ENCODE measurements at places on chromosomes 16 and 17.

- DNase-seq, result no peak
Measured at GRCh38 chr16:87536795-87537142, 43.9 kb upstream of the ZCCHC14 start.

DNA sequence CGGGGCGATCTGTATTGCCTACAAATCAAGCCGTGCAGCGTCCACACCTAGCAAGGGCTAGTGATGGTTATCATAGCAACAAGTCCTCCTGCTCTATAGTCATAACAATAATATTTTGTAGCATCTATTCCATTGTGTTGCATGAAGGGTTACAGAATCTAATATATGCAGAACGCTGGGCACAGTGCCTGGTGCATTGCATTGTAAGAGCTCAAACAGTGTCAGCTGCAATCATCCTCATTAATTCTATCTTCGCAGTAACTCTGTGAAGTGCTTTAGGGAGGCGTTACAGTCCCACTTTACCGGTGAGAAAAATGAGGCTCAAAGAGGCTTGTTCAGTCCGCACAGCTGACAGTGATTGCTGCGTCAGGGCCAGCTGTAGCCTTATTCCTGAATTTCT, 149.4 kb downstream of the RBFOX1 start:
- no peak for DNase-seq

DNA sequence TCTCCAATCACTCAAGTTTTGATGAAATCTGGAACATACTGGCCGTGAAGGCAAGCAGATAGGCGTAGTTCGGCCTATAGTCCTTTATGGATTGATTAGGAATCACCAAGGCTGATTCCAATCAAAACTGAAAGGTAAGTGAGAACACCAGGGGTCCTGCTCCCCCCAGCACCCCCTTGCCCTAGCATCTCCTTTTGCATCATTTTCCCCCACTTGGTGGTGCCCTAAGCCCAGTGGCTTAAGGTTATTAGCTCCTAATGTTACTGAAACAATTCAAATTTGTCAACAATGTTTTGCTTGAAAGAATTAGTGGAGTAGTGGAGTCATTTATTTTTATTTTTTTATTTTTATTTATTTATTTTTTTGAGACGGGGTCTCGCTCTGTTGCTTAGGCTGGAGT, 4.9 kb downstream of the SLFN14 start:
- DNase-seq, result no peak

DNA sequence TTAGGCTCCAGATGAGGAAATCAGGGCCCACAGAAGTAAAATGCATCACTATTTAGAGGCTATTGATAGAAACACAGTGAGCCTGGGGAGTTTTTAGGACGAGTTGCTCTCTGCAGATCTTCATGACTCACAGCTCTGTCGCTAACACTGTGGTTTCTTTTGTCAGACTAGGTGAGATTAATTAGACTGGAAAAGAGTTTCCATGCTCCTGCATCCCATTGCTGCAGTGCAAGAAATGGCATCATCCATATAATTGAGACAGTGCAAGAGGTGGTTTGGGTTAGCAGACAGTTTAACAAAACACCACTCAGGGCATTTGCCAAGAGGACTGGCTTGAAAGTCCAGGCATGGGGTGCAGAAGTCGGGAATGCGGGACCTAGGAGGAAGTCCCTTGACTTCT, 198.8 kb upstream of the CACNG5 start:
- DNase-seq, result no peak

GRCh38 chr16:17984810-17985209, 351.7 kb downstream of the NPIPA8 start:
- no peak for DNase-seq

DNA sequence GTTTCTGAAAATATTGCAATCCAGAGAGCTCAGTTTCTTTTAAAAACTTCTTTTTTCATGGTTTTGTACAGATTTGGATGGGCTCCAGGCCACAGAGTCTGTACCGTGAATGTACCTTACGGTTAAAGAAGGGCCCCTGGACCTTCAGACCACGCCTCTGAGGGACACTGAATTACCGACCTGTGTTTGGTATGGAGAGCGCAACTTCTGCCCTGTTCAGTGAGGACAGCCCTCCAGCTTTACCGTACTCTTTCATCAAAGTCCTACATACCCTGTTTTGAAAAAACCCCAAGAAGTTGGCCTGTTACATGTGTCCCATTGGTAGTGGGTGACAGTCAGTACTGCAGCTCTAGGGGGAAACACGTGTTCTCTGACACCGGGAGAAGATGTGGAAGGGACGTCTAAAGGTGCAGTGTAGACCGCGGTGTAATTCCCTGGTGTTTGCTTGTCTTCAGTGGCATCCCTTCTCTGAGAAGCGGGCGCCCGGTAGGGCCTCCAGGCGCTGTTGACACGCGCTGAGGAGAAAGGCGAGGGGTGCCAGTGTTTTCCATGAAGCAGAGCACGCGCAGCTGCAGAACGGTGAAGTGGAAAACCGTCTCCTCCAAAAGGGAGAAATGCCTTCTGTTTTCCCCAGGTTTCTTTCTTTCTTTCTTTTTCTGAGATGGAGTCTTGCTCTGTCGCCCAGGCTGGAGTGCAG, 6.2 kb downstream of the PGS1 start:
- no peak for DNase-seq

DNA sequence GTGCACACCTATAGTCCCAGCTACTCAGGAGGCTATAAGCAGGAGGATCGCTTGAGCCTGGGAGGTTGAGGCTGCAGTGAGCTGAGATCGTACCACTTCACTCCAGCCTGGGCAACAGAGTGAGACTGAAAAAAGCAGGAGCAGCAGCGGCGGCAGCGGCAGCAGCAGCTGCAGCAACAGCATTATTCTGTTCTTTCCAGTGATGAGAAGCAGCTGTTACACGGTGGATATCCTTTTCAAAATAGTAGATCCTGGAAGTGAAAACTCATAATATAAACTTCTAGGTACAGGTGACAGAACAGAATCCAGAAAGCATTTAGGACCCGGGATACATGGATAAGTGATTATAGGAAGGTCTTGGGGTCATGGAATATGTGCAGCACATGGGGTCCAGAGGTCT, 17.8 kb upstream of the HNF1B start:
- DNase-seq, result no peak

DNA sequence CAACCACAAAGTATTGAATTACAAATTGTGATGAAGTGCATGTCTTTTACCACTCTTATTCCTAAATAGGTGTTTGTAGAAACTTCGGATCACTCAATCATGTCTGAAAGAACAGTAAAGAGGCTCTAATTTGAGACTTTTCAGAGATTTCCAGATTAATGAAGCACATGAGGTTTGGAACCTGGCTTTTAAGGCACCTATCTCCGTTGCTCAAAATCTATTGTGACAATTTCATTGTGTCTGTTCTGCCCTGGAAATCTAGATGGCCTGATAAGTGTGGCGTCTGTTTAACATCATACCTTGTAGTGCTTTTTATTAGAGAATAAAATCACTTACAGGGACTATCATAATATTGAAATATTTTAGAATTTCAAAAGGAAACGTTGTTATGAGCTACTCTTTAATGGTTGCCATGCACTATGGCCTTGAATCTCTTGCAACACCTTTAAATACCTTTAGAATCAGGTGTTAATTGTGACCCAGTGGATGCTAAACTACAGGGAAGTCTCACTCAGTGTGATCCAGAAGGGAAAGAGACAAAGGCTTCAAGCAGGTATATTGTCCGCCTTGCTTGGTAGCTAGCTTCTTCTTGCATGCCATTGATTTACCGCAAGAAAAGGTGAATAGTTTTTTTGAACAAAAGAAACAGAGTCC, 210.3 kb downstream of the CNTNAP4 start:
- DNase-seq, result no peak

- peak; percentile 5 for DNase-seq
Measured at GRCh38 chr16:50169555-50170096, 16.5 kb downstream of the TENT4B start.

- no peak for DNase-seq
Measured at GRCh38 chr17:66043419-66043818, 148.5 kb downstream of the CEP112 start.

DNA sequence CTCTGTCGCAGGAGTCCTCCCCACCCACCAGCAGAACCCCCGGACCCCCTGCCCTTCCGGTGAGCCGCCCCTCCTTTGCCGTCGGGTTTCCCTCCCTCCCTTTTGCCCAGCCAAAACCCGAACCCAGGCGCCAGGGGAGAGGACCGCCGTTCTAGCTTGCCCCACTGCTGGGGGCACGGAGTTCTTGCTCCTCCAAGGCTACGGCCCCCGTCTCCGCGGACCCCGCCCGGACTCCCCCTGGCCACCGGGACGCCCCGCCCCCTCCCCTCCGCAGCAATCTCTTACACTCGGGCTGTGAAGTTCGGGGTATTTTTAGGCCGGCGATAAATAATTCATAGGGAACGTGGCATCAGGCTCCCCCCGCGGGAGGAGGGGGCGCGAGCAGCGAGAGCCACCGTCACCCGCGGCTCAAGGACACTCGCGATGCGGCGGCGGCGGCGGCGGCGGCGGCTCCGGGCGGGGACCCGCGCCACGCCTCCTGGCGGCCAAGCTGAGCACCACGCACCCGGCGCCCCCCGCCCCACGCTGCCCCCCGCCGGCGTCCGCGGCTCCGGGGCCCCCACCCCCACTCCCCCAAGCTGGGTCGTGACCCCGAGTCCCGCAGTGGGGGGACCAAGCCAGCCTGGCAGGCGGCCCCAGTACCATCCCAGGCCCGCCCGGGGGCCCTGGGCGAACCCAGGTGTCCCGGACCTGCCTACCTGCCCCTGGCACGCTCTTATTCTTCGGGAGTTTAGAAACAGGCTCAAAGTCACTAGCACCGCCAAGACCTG, at the start of gene GRIN2C:
Gene GRIN2C (minus strand): TSS at position 427 of the 770 bp plus-strand sequence. CDS start 4,793 bp downstream, outside the sequence.
- DNase-seq, result no peak

DNA sequence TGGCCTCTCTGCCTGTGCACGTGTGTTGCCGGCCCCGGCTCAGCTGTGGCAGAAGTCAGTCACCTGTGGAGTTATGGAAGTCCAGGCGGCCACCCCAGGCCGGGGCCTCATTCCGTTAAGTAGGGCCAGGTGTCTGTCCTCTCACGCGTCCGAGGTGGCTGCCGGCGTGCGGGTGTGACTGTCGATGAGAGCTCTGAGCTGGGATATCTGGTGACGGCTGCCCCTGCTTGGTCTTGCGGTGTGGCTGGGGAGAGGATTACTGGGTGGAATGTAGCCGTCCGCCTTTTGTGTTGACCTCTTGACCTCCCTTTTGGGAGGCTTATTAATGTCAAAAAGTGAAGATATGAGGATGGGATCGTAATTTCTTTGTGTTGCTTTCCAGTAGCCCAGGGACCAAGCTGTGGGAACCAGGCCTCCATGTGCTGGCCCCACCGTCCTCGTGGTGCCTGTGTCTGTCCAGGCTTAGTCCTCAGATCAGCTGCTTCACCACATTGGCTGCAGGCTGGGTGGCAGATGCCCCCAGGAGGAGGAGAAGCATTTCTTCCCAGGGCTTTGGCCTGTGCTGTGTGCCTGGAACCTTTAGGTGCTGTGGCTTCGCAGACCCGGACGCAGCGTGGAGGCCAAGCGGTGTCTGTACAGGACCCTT, 23.0 kb upstream of the ZNF750 start:
- no peak for DNase-seq

GRCh38 chr16:143456-143855, 5.0 kb upstream of the NPRL3 start:
- DNase-seq, result no peak

DNA sequence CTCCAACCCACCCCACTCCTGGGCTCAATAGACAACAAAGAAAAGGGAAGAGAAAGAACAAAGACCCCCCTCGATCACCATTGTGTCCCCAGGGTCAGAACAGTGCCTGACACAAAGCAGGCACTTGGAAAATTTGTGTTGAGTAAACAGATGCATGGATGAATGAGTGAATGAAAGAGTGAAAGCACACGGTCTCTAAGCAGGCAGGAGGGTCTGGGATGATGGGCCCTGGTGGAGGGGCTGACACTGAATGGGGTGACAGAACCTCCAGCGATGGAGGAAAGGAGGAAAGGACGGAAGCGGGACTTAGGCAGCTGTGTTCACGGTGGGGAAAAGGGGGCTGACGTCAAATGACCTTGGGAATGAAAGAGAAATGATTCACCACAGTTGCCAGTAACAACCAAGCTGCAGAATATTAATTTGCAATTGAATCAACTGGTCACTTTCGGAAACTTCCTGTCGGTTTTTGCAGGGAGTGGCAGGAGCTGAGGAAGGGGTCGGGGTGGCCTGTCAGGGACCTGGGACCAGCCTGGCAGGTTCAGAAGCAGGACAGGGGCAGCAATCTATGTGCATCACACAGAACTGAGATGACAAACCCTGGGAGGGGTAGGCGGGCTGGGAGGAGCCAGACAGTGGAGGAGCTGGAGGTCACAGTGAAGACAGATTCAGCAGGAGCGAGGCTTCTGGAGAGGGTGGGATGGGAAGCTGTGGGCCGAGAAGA, 6.7 kb upstream of the GAST start:
- DNase-seq, result no peak

GRCh38 chr16:88951989-88952388, 25.0 kb downstream of the CBFA2T3 start:
- DNase-seq, result no peak

- no peak for DNase-seq
Measured at GRCh38 chr17:83203472-83204221, 124.2 kb downstream of the METRNL start.

DNA sequence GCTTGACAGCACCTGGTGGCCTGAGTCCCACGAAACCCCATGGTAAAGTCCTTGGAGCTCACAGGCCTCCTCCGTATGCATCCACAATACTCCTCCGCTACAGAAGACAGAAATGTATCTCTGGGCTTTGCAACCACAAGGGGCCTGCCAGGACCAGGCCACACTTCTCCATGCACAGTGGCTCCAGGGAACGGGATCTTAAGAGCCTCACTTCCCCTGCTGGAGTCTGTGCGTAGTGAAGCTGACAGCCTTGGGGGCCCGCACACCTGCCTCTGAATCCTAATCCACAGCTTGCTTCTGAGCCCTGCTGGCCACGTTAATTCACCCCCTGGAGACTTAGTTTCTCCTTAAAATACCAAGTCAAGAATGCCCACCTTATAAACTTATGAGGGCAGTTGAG, 125.7 kb downstream of the COPRS start:
- no peak for DNase-seq

- no peak for DNase-seq
Measured at GRCh38 chr17:48564188-48565021, 13.7 kb downstream of the HOXB4 start.

DNA sequence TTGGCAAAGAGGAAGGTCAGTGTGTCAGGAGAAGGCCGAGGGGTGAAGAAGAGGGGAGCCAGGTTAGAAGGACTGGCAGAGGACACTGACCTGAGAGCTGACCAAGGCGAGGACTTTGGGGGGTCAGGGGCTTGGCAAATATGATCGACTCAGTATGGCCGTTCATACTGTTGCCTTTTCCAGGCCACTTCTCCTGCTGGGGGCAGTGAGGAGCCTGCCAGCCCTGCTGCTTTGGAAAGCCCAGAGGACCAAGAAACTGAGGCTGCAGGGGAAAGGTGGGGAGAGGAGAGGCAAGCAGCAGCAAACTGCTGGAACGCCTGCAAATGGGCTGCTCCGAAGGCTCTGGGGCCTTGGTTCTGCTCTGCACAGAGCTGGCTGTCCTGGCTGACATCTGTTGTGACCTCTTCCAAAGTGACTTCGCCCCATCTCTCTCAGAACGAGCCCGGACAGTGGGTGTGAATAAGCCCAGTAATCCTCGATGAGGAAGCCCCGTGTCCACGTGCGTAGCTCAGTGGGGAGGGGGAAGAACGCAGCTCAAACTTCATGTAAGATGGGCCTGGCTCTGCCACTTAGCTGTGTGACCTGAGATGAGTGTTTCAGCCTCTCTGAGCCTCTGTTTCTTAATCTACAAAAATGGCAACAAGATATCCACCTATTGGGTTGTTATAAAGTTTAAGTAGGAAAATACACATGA, 111.3 kb downstream of the SALL1 start:
- DNase-seq, result no peak

All from osteocyte (in vitro differentiated cells).